ENCODE measurements at places on chromosomes 16 and 17.

DNA sequence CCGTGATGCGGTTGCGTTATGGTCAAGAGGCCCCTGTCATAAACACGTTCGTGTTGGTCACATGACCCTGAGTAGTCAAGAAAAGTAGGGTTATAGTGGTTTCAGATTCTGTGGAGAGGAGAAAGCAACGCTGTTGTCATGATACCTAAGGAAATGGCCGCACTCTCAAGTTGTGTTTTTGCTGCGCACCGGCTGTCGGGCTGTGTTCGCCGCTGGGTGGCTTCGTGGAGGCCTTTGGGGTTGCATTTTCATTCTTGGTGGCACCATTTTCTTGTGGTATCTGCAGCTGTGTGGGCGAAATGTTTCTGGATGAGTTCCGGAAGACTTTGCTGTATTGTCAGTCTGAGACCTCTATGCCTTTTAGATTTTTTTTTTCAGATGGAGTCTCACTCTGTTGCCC lies 35.0 kb downstream of the DEF8 start:
- no peak for DNase-seq

DNA sequence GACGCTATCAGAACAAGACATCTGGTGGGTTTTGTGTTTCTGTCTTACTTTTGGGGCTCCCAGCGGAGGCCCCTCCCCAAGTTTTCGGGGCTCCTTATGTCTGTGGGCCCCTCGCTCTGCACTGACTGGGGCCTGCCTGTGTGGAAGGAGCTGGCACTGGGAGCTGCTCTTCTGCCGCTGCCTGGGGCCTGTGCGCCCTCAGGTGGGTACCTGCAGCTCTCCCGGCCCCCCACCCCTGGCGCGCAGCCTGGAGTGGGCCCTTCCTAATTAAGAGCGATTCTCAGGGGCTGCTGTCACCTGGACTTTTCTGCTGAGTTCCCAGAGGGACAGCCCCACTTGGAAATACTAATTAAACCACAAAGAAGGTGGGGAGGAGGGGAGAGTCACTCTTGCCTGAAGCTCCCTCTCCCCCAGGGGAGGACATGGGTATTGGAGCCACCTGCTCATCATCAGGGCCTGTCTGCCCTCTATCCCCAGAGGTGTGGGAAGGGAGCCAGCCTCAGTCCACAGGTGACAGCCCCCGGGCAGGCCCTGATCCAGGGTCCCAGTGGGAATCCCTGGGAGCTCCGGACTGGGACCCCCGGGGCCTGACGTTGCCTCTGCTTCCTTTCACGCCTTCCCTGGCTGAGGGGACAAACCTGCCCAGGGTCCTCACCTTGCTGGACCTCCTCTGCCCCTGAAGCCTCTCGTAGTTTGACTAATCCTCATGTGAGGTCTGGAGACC lies 36.5 kb downstream of the GSE1 start:
- DNase-seq = no peak

GRCh38 chr17:66638707-66639479 lies 196.0 kb upstream of the CACNG5 start:
- DNase-seq = no peak

GRCh38 chr17:77453613-77454241 lies 313.0 kb downstream of the SEC14L1 start:
- no peak for DNase-seq

- no peak for DNase-seq
Observed at GRCh38 chr16:66467611-66468010, 40.5 kb downstream of the BEAN1 start.

GRCh38 chr17:17689312-17689711 lies 8.1 kb downstream of the RAI1 start:
- no peak for DNase-seq

- DNase-seq = no peak
Observed at GRCh38 chr17:37081287-37081686, 132.5 kb downstream of the AATF start.

DNA sequence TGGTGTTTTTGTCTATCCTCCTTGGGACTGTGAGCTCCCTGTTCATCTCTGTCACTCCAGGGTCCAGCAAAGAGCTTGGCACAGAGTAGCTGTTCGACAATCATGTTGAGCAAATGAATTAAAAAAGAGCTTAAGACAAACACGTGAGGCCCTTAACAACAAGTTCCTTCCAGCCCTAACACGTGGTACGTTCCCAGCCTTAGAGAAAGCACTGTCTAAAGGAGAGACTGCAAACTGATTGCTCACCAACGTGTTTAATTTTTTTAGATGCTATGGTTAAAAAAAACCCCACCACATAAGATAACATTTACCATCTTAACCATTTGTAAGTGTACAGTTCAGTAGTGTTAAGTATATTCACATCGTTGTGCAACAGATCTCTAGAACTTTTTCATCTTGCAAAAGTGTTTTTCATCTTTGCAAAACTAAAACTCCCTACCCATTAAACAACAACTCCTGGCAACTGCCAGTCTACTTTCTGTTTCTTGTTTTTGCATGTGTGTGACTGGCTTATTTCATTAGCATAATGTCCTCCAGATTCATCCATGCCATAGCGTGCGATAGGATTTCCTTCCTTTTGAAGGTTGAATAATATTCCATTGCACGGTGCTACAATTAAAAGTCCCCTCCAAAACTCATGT lies 28.2 kb downstream of the LAT start:
- DNase-seq = no peak

GRCh38 chr16:81876273-81876900 lies 97.3 kb downstream of the PLCG2 start:
- DNase-seq = no peak

Measured in SW 1271 (cell line).